GM23248 (cell line): ENCODE measurements at places on chromosomes 1 and 21. TPM values are rescaled to one million over a fixed set of nuclear protein-coding genes. Genes with fewer than 3 reads are reported as not detected.
A peak's percentile ranks its signal among the peaks of the same experiment; 100 is the strongest.

- no peak overlapping the region for H3K27ac ChIP-seq
- H3K36me3 ChIP-seq: no peaks in the 10 kb centered on the region
- no peak for DNase-seq
- no peak overlapping the region for H3K4me3 ChIP-seq
- H3K4me1 ChIP-seq: peaks cover 6% of the 10 kb centered on the region
- no peaks in the 10 kb centered on the region for H3K27me3 ChIP-seq
These were observed 36.1 kb downstream of the RUNX3 start for GRCh38 chr1:24894002-24894401.

GRCh38 chr1:40303051-40303771, 13.9 kb downstream of the COL9A2 start:
- no peaks in the 10 kb centered on the region for H3K36me3 ChIP-seq
- DNase-seq: no peak
- H3K4me1 ChIP-seq: no peaks in the 10 kb centered on the region
- H3K4me3 ChIP-seq: no peak overlapping the region
- H3K27me3 ChIP-seq: no peaks in the 10 kb centered on the region

Gene ST3GAL3
- total RNA-seq: 13.8 and 13.9 TPM in 2 replicates

Gene PAQR6
- total RNA-seq: 0.54 and 0.63 TPM in 2 replicates

DNA sequence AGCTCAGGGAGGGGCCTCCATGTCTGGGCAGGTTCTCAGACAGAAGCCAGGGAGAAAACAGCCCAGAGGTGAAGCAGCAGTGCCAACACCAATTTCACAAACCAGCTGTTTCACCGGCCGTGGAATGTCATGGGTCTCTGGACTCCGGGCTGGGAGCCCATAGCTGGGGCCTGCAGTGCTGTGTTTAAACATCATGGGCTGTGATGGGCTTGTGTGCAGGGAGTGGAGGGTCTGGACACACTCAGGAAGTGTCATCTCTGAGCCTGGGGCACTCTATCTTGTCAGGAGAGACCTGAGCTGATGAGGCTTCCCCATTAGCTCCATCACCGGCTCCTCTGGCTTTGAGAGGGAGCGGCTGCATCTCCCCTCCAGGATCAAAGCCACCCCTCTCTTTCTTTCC, 173.6 kb upstream of the IGSF21 start:
- no peaks in the 10 kb centered on the region for H3K36me3 ChIP-seq
- no peaks in the 10 kb centered on the region for H3K4me1 ChIP-seq
- H3K4me3 ChIP-seq: no peak overlapping the region

DNA sequence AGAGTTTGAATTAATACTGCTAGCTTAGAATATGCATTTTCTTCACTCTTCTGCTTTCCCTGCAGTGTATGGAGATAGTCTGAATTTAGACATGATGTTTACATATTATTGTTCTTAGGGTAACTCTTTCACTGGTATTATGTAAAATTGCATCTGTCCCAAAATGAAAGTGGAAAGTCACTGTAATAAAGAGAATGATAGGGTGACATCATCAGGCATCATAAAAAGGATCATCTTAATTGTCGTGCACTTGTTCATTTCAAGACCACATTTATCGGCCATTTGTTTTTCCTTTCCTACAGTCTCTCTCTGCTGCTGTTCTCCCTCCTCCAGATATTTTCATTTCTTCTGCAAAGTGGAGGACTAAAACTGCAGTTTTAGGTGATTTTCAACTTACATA, 61.9 kb upstream of the ZNF281 start:
- peaks cover 20% of the 10 kb centered on the region for H3K4me1 ChIP-seq
- DNase-seq: no peak
- no peaks in the 10 kb centered on the region for H3K36me3 ChIP-seq
- no peak overlapping the region for H3K4me3 ChIP-seq
- H3K27ac ChIP-seq: no peak overlapping the region

DNA sequence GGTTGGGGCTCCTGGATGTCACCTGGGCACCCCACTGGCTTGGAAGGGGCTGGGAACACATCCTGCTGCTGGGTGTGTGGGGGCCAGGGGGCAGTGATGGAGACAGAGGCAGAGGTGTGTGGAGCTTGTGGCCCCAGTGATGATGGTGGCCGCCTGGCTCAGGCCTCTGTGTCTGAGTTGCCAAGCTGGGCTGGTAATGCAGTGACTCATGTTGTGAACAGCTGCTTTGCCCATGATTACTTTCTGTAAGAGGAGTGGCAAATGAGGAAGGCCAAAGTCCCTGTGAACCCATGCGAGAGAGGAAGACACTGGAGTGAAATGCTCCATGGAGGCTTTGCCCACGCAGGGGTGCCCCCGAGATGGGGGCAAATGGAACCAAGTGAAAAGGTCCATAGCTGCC, 86.8 kb downstream of the KCNJ6 start:
- no peaks in the 10 kb centered on the region for H3K36me3 ChIP-seq
- peak; percentile 85 for DNase-seq
- H3K27me3 ChIP-seq: no peaks in the 10 kb centered on the region
- peaks cover 8% of the 10 kb centered on the region; the same call in 1 of the 2 replicates for H3K4me1 ChIP-seq
